ENCODE measurements at places on chromosomes 2 and 18.
A peak's percentile ranks its signal among the peaks of the same experiment; 100 is the strongest.

DNA sequence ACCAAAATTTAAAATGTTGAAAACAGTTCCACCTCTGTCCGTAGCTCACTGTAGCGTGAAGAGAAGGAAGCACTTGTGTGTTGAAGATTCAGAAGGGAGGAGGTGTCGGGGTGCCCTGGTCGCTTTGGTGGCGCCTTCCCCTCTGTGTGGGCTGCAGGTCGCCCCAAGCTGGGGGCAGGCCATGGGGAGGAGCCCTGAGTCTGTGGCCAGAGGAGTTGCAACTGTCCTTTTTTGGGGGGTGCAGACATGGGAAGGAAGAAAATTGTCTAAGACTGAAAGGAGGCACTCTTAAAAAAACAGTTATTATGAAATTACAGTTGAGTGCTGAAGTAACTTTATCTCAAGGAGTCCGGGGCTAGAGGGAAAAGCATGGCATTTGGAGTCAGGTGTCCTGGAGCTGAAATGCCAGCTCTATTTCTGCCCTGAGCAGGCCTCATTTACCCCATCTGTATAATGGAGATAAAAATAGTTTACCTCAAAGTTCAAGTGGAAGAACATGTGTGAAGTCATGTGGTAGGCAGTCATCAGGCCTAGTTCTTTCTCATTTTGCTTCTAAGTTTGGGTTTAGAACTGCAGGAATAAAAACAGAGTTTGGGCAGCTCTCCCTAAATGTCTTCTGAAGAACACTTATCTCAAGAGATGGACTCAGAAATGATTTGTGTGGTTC lies 82.1 kb downstream of the RNF144A start:
- DNase-seq: no peak

- no peak for DNase-seq
These were observed 42.4 kb upstream of the GBX2 start for GRCh38 chr2:236210536-236210935.

GRCh38 chr2:97740590-97741182 lies 27.3 kb downstream of the ZAP70 start:
- peak; percentile 62 for DNase-seq

DNA sequence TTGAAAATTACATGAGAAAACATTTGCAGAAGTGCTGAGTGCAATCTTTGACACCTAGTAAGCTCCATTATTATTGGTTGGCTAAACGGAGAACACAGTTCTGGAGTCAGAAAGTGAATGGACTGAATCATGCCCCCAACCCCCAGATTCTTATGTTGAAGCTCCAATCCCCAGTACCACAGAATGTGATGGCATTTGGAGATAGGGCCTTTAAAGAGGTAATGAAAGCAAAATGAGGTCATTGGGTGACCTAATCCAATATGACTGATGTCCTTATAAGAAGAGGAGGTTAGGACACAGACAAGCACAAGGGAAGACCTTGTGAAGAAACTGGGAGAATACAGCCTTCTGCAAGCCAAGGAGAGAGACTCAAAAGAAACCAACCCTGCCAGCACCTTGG lies 200.9 kb upstream of the EPAS1 start:
- no peak for DNase-seq

GRCh38 chr2:157789256-157789655 lies 86.9 kb downstream of the ACVR1 start:
- DNase-seq: no peak

- DNase-seq: no peak
These were observed 667.7 kb downstream of the SOCS6 start for GRCh38 chr18:70956554-70956953.

- no peak for DNase-seq
These were observed 206.5 kb upstream of the FANCL start for GRCh38 chr2:58447586-58447985.

DNA sequence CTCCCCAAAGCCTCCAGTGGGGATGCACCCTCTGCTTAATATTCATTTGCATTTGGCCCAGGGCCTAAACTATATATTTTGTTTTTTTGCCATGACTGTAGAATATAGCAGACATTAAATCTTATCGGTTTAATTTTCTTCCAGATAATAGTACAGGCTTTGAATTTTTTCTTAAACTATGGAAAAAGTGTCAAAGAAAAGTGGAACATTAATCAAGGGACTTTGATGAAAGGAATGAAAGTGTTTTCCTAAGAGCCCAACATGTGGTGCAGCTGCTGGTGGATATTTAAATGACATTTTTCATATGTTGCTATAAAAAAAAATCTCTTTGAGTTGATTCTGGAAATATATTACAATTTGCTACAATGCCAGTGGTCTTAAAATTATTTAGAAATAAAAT lies 346.8 kb downstream of the CYP26B1 start:
- DNase-seq: no peak

DNA sequence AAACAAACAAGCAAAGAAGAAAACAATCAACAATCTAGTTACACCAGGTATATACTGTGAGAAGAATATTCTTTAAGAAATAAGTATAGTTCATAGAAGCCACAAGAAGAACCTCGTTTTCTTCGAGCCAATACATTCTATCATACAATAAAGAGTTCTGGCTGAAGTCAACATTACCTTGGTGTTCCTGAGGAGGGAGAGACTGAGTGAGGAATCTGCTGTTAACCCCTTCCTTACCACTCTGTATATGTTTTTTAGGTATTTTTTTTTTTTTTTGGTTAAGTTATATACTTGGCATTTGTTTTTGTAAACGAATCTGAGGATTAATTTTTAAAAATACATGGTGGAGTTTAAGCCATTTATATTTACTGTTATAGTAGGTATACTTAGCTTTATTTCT lies 412.5 kb downstream of the NUP35 start:
- DNase-seq: no peak

GRCh38 chr2:112712903-112713584 lies 7.8 kb upstream of the NT5DC4 start:
- DNase-seq: no peak

- no peak for DNase-seq
These were observed 16.9 kb downstream of the MYO7B start for GRCh38 chr2:127552336-127552735.

GRCh38 chr2:174902506-174903263 lies 102.5 kb downstream of the CHN1 start:
- no peak for DNase-seq

DNA sequence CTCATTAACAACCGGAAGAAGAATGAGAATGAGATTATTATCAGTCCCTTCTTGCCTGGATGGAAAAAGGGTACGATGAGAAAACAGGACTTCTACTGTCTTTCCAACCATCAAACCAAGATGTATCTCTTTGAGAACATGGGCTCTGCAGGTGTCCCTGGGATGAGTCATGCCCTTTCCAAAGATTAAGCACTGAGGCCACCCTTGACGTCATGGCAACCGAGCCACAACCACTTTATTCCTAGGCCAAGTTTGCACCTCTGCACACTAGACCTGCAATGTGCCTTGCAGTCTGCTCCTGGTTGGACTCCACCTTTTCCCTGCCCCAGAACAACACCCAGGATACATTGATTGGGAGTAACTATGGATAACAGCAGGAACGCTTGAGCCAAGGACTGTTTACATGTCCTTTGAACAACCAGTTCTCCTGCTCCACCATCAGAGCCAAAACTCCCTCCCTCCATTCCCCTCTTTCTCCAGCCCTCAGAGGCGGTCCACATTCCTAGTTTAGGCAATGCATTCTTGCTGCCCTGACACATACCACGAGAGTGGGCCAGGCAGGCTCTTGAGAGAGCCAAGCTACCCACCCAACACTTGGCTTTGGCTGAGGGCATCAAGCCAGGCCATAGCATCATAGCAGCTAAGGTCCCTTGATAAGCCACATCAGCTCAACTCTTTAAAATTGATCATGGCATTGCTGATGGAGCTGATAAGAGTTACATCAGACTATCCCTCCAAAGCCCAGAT lies 310.7 kb downstream of the TNS1 start:
- no peak for DNase-seq

DNA sequence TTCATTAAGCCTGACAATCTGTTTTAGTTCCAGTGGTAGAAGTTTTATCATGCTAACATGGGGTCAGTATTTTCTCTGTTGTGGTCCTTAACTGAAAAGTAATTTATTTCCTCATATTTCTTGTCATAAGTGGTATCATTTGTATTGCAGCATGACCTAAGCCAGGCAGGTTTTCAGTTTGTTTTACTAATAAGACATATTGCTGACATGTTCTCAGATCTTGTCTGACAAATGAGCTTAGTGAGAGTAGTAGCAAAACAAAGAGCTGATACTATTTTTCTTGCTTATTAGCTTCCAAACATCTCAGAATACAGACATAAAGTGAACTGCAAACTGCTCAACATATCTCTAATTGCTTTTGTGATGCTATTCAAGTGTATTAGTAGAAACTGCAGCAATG lies 293.6 kb downstream of the DSEL start:
- DNase-seq: no peak

DNA sequence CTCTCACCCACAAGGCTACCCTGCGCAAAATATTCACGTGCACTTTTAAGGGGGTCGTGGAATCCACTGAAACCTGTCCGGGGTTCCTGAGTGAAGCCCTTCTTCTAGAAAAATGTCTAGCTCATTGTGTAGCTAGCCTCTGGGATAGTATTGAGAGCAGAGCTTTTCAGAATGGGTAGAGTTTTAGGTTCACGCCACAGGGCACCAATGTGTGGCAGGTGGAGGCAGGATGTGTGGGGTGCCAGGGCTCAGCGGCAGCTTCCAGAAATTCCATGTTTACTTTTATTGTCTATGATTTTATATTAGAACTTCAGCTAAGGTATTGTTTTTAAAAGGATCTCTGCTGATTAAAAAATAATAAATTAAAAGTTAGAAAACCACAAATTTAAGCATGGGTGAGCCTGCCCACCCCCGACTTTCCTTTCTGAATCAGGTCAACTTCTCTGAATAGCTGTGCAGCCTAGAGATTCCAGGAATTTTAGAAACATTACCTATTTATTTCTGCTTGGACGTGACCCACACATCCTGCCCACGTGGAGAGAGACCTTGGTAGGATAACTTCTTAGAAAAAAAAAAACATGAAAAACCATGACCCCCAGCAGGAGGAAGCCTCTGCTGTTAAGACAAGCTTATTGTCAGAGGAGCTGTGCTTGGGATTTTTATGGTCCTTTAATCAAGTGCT lies 163.7 kb downstream of the CTIF start:
- no peak for DNase-seq

- DNase-seq: peak; percentile 89
These were observed 2.8 kb downstream of the PREPL start for GRCh38 chr2:44358503-44358902.

GRCh38 chr2:152099367-152100050 lies 665 bp upstream of the CACNB4 start:
- peak; percentile 14 for DNase-seq

DNA sequence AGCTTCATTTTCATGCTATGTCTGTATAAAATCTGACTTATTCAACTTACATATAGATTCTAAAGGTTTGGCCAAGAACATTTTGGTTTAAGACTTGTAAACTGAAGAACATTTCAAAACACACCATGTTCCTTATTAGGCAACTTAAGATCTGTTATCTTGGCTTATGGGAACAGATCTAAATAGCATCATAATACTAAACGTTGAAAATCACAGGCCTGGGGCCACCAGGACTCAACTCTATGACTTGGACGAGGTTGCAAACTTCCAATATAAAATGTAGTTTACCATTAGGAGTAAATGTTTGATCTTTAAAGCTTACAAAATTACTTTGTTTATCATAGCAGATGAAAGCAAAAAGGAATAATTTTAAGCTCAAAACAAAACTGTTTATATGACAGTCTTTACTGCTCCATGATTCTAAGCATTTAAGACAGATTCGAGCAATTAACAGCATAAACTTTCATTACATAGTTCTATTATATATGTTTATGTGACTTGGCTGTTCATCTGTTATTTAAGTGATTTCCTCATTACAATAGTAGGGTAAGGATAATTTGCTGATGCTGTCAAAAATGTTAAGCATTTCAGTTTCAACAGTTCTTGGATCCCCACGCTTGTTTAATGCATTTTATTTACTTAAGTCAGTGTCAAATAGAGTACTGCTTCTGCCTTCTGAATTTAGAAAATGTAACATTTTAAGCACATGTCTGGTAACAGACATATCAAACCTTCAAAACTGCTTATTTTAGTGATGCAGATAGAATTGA lies 8.3 kb downstream of the TCF4 start:
- DNase-seq: no peak

DNA sequence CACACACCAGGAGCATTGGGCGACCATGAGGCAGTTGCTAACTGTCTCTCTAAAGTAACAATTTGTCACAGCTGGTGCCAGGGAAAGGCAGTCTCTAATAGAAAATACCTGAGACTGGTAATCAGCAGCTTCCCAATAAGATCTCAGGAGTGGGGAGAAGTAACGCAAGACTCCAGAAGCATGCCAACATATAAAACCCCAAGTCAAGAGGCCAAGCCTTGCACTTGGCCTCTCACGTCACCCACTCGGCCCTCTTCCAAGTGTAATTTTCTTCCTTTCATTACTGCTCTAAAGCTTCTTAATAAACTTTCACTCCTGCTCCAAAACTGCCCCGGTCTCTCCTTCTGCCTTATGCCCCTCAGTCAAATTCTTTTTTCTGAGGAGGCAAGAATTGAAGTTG lies 455.6 kb upstream of the ACVR2A start:
- no peak for DNase-seq

- no peak for DNase-seq
These were observed 117.6 kb downstream of the MAP4K4 start for GRCh38 chr2:101815154-101815553.

DNA sequence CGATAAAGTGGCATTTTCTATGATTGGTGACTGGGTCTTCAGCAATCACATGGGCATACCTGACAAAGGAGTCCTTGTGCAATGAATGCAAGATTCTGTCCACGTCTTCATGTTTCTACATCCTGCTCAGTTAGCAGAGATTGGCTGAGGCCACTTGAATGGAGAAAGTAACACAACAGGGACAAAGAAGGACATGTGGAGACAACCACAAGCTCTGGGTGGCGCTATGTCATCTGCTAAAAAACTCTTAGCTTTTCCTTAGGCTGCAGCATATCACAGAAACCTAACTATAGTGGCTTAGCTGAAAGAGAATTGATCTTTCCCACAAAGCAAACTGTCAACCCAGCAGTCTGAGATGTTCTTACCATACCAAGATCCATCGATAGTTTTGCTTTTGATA lies 1109.7 kb downstream of the SOCS6 start:
- peak; percentile 14 for DNase-seq

DNA sequence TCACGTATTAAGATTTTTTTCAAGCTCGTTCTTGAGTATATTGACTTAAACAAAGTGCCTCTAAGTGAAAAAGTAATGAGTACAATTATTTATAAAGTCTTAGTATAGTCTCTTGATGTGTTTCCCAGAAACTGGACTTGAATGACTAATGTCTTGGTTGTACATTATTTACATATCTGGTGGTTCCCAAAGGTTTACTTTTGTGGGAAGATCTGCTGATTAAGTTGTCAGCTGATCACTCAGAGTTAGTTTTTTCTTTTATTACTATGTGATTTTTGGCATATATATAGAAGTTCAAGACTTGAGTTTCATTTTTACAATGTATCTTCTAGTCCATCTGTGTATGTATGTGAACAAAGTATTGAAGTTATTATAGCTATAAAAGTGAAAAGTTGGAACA lies 29.5 kb downstream of the RNF144A start:
- no peak for DNase-seq

Measured in body of pancreas (tissue), 4 donors.